Stimulated activated CD4-positive, alpha-beta T cell treated with anti-CD3 and anti-CD28 coated beads, Interleukin-4, amount 100 ng/mL, for 1 hour (primary cell): ENCODE measurements at places on chromosomes 4 and X.

DNA sequence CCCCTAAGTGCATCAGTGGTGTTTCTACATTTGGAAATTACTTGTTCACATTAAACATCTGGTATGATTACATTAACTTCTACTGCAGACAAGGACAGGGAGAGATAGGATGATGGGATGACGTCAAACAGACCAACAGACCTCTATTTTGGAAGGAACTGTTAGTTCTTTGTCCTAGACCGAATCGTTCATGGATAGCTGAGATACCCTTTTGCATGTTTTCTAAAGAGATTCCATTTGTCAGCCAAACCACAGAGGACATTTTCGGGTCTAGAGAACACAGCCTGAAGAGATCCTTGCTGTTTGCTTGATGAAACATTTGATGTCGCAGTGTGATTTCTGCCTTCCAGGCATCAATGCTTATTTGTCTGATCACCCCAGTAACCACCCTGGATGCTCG lies 27.7 kb downstream of the CHST7 start:
- DNase-seq, result no peak

- no peak for DNase-seq
These were observed 82.6 kb downstream of the CHM start for GRCh38 chrX:85964744-85965143.

- DNase-seq, result no peak
These were observed 68.2 kb downstream of the MRPL1 start for GRCh38 chr4:77930876-77931275.

GRCh38 chr4:21476757-21477156 lies 471.8 kb downstream of the KCNIP4 start:
- DNase-seq, result no peak

DNA sequence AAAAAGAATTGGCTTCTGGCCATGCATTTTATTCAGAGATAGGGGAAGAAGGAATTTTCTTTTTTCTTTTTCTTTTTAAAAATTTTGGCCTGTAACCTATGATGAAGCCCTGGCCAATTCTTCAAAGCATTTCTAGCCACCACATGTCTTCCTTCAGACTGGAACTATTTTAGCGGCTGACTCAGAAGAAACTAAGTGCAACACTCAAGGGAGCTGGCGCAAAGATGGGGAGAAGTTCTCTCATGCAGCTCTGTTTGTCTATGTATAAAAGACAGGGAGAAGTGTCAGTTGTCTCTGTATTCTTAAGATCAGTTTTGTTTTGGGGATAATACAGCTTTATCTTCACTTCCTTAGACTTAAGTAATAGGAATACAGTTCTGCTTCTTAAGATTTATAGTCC lies 46.1 kb downstream of the MBNL3 start:
- no peak for DNase-seq

GRCh38 chr4:40275065-40275730 lies 59.9 kb upstream of the CHRNA9 start:
- DNase-seq, result no peak

GRCh38 chrX:149510386-149510785 lies 5.3 kb upstream of the IDS start:
- no peak for DNase-seq

DNA sequence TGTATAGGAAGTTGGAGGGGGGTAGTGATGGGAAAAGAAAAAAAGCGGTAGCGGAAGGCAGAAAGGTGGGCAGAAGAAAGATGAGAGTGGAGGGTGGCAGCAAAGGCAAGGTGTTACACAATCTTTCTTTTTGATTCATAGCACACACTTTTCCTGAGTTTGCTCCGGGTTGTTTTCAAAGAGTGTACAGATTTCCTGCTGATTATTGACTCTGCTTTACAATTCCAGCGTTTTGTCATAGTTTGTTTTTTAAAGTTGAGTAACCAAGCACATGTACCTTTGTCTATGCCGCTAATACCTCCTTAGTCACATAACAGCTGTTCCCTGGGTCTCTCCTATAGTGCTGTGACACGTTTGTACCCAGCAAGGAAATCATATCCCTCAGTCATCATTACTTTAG lies 50.3 kb downstream of the AGA start:
- no peak for DNase-seq

- no peak for DNase-seq
These were observed 2.2 kb upstream of the HTR2C start for GRCh38 chrX:114581528-114582263.

- no peak for DNase-seq
These were observed 49.2 kb downstream of the FHIP1A start for GRCh38 chr4:151458148-151458547.

DNA sequence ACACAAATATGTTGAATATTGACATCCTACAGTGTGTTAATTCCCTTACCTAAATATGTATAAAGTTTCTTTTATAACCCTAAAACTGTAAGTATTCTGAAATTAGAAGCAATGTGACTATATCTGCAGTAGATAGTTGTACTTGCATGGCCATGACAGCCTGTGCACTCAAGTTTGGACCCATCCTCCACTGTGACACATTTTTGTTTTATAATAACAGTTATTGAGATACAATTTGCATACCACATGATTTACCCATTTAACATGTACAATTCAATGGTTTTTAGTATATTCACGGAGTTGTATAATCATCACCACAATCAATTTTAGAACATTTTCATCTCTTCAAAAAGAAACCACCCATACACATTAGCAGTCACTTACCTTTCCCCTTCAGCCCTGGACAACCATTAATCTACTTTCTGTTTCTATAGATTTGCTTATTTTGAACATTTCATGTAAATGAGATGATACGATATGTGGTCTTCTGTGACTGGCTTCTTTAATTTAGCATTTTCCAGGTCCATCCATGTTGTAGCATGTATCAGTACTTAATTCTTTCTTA lies 29.6 kb downstream of the HERC3 start:
- no peak for DNase-seq

DNA sequence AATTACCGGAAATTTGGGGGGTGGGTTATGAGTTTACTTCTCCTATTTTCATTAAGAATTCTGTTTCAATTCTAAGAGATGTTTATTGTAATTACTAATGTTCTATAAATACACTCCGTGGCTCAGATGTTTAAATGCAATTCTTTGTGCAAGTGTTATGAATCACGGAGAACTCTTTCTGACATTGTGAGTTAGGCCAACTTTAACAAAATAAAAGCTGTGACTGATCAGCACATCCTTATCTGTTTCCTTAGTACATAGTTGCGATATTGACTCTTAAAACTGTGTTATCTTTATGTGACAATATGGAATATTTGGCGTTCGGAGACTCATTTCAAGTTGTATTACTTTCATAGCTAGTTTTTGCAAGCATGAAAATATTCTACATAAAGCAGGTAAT lies 902 bp downstream of the KLHL4 start:
- DNase-seq, result no peak

GRCh38 chr4:30882443-30882842 lies 162.3 kb downstream of the PCDH7 start:
- DNase-seq, result no peak

DNA sequence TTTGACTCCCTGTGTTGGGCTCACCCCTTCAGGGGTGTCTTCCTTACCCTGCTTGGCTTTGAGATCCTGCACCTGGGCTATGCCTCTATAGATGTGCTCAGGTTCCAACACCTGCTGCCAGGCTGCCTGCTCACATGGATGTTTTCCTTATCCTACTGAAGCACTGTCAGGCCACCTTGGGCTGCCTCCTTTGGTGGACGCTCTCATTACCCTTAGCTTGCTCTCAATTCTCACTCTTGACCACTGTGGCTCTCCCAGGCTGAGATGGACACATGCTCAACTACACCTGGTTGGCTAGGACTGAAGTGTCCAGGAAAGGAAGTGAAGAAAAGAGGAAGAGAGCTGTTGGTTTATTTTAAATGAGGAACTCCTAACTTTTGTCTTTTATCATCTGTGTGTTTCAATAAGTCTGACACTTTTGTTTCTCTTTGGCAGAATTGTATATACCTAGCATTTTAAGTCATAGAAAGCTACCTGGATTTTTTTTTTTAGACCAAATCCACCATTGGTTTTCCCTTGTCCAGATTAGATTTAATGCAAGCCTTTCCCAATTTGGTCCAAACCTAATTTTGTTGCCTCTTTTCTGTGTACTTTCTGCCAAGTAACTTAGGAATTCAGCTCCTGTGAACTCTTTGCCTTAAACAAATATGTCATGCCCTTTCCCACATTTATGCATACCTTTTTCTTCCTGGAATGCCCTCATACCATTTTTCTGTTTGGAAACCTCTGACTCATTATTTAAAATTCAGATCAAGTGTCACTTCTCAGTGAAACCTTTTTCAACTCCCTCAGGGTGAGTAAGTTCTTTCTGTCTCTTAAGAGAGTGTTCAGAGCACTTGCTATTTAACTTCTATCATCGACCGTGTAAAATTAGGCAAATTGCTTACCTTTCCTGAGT lies 175.8 kb downstream of the GC start:
- no peak for DNase-seq

DNA sequence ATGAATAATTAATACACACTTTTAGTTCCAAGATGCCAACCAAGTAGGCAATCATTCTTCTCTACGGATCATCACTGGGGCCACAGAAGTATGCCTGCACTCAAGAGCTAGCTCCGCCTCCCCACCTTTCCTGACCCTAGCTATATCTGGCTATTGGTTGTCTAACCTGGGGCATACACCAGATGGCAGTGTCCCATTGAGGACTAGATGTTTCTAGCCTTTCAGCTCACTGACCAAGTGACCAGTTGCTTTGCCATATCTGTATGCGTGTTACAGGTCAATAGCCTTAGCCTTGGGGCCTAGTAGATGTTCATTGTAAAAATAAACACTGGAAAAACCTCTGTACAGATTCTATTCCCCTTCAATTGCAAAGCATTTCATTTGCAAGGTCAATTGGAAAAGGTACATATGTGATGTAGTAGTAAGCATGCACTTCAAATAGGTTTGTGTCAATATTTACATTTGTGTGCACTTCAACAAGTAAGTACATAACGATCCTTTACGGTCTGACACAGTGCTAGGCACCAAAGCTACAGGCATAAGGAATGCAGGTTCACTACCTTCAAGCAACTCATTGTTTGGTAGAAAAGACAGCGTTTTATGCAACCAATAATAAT lies 521.7 kb downstream of the PPARGC1A start:
- DNase-seq, result no peak

GRCh38 chrX:122475306-122475705 lies 708.8 kb upstream of the GRIA3 start:
- no peak for DNase-seq

- DNase-seq, result no peak
These were observed 396.5 kb downstream of the PRDM5 start for GRCh38 chr4:120526033-120526432.

DNA sequence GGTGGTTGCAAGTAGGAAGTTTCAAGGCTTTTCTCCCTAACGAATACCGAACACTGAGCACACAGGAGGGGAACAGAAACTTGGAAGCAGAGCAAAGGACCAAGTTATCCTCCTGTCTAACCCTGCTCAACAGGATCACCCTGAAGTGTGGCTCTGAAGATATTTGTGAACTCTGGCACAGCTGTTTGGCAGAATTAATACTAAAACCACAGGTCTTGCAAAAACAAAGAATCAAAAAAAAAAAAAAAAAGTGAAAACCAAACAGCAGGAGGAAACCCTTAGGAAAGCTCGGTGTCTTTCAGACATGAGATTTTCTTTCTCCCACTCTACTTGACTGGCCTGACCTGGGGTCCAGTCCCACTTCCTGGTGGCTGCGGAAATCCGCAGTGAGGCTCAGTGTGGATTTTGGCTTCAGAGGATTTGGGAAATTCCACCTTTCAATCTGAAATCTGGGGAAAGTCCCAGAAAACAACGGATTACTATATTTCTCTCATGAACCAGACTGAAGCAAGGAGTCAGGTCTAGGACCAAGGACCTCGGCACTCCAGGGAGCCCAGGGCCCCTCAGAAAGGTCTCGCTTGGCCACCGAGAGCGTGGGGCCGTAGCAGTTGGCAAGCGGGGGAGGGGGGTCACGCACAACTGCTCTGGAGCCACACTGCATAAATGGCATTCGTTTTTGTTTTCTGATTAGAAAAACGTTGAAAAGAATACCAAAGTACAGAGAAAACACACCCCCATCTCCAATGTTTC lies 867 bp downstream of the TIFA start:
- no peak for DNase-seq

DNA sequence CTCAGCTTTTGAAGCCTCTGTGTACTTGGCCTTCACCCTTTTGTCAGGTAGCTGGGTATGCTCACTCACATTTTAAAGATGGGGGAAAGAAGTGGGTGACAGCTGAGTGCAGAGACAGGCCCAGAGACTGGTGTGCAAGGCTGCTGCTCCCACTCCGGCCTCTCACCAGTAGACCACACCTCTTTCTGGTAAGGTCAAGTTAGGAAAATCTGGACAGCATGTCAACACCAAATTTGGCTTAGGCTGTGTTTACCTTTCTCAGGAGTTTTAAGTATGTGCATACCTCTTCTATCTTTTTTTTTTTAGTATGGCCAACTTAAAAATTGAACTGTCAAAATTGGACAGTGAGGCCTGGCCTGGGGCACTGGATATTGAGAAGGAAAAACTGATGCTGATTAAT lies 66.6 kb downstream of the CLDN22 start:
- no peak for DNase-seq

DNA sequence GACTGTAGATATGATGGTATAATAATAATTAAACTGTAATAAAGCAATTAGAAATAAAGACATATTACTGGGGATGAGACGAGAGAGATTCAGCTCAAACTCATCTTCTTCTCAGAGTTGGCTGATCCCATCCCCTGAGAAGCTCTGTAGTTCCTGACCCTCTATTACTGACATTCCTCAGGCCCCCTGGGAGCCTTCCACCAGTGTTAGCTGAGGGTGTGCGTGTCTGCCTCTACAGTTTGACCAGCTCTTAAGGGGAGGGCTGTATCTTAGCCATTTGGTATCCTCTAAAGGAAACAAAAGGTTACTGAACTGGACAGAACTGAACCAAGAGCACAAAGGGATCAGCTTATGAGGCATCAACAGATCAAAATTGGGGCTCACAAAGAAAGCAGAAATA lies 11.2 kb downstream of the FHDC1 start:
- no peak for DNase-seq

GRCh38 chr4:76634220-76634619 lies 199.2 kb downstream of the SHROOM3 start:
- no peak for DNase-seq

DNA sequence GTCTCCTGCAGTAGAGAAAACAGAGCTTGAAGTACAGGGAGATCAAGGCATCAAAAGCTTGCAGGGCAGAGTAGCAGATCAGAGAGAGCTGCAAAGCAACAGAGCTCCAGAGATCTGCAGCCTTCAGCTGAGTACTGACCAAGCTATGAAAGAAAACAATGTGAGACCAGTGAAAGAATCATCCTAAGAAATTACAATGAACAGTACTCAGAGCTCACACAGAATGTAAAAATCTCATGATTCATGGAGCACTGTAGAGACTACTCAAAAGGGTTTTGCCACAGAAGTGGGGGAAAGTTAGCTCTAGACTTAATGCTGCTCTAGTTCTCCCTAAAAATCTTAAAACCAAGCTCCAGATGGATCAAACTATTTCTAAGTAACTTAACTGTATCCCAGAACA lies 80.0 kb upstream of the MAB21L2 start:
- DNase-seq, result no peak

DNA sequence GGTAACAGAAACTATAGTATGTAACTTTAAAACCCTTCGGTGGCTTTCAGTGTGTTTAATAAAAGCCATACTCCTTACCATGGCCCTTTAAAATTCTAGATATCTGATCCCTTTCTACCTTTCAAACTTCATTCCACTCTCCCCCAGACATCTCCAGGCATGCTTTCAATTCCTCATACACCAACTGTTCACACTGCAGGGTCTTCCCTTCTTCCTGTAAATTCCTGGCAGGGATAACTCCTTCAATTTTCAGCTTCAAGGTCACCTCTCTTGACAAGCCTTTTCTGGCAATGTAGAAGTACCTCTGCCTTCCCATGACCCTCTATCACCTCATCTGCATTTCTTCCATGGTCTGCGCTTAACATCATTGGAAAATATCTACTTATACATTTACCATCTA lies 60.8 kb downstream of the WDFY3 start:
- DNase-seq, result no peak

- no peak for DNase-seq
These were observed 246.6 kb downstream of the OPHN1 start for GRCh38 chrX:68186552-68187262.
